Activated CD4-positive, alpha-beta T cell treated with anti-CD3 and anti-CD28 coated beads, Interleukin-2, amount 50 U/mL, for 24 hours (primary cell): ENCODE measurements at places on chromosomes 2 and 18.

GRCh38 chr18:54879691-54880090 is 51.4 kb downstream of the RAB27B start:
- DNase-seq, result no peak

GRCh38 chr2:217911283-217912097 is 91.3 kb downstream of the TNS1 start:
- no peak for DNase-seq

DNA sequence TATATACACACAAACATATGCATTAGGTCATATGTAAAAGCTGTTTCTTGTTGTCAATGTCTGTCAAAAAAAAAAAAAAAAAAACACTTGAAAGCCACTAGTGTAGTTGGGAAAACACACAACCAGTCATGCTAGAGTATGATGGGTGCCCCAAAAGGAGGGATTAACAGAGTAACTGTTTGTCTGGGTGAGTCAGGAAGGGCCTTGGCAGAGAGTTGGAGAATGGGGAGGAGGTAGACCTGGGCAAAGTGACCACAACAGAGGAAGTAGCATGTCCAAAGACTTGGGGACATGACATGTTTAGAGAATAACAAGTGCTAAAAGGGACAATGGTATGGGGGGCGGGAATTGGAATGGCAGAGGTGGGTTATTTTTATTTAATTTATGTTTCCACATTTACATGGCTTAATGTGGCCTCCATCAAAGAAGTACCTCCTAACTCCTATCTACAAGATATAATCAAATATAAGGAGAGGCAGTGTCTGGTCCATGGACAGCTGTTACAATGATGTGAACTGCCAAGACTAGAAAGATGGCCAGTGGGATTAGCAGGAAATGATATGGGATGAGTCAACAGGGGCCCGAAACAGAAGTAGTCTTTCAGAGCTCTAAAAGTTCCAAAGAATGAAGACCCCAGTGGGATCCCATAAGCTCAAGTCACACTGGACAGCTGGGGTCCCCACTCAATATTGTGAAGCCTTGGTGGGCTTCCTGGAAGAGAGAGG is 99.9 kb upstream of the ZFP36L2 start:
- no peak for DNase-seq

DNA sequence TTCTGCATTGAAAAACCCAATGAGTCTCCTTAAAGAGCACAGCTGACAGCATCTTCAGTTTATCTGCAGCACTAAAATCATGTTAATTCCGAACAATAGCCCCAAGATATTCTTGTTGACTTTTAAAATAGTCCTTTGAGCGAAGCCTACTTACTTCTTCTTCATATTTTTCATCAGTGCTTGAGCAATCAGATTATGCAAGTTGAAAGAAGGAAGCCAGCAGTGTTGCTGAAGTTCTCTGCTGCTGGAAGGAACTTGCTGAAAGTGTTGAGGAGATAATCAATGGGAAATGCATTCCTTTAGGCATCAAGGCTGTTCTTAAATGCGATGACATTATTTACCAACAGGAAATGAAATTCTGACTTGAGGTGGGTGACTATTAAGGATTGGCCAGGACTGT is 105.9 kb upstream of the SNTG2 start:
- no peak for DNase-seq

DNA sequence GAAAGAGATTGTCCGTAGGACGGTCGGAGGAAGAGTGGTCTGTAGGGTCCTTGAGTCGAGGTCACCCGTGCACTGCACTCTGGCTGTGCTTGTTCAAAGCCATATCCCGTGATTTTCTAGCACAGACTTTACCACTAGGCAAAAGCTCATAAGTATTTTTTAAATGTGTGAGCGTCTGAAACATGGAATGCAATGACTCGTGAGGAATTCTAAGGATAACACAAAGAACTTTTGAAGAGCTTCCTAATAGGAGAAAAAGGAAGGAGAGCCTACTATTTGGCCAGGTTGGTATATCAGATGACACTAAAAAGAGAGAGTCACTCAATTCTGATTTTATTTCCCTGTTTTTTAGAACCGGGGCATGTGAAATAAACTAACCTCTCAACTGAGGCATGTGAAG is 68.3 kb downstream of the CD28 start:
- no peak for DNase-seq

- DNase-seq, result no peak
These were observed 36.7 kb upstream of the AGPS start for GRCh38 chr2:177355874-177356273.

GRCh38 chr18:44048846-44049245 is 631.8 kb upstream of the SETBP1 start:
- DNase-seq, result no peak

DNA sequence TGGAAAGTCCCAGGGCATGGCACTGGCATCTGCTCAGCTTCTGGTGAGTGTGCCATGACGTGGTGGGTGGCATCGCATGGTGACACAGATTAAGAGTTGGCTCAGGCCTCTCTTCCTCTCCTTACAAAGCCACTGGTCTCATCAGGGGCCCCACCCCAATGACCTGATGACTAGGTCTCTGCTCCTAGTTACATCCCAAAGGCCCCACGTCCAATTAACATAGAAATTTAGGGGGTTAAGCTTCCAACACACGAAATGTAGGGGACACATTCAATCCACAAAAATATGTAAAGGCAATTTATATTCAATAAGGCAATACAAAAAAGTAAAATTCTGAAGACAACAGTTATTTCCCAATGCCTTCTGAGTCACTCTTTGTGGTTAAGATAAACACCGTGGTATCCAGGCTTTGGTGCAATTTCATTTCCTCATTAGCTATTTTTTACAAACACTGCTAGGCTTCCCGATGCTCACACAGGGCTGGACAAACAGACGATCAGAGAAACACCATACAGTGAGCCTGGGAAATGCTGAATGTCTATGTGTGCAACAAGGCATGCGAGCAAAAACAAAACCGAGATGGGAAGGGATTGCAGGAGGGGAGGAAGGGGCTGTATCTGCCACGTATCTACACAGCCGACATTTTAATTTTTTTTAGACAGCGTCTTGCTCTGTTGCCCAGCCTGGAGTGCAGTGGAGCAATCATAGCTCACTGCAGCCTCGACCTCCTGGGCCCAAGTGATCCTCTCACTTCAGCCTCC is 67.2 kb downstream of the MBP start:
- no peak for DNase-seq

DNA sequence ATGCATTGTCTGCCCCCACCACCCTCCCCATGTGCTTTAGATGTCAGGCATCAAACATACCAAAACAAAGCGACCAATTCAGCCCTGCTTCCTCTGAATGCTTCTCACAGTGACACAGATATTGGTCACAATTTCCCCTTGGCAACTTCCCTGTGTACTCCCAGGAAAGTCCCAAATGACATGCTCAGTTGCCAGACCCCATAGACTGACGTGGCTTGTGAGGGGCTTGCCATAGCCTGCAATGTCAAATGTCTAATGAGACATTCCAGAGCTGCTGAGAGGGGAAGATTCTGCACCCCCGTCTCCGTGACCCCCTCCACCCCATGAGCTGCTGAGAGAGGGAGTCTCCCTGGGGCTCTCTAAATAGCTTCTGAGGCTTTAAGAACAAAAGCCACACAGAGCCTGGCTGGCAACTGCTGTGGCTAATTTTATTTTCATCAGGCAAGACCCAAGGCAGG is 47.3 kb downstream of the RFTN2 start:
- DNase-seq, result no peak

- no peak for DNase-seq
These were observed 287.8 kb upstream of the CCDC68 start for GRCh38 chr18:55247032-55247431.

DNA sequence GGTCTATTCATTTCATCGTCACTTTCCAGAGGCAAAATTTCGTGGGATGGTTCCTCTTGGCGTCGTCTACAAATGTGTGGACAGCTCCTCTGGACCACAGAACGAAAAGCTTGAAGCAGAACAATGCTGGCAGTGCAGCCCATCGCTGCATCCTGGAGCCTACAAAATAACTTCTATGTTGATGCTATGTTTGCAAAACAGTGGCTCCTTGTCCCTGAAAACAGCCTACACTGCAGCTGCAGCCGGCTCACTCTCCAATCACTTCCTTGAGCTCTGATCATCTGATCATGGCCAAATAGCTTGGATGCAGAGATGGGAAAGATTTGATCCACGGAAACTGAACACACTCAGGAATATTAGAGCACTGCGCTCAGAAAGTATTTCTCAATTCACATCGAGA is 60.0 kb downstream of the DOCK10 start:
- DNase-seq, result no peak

DNA sequence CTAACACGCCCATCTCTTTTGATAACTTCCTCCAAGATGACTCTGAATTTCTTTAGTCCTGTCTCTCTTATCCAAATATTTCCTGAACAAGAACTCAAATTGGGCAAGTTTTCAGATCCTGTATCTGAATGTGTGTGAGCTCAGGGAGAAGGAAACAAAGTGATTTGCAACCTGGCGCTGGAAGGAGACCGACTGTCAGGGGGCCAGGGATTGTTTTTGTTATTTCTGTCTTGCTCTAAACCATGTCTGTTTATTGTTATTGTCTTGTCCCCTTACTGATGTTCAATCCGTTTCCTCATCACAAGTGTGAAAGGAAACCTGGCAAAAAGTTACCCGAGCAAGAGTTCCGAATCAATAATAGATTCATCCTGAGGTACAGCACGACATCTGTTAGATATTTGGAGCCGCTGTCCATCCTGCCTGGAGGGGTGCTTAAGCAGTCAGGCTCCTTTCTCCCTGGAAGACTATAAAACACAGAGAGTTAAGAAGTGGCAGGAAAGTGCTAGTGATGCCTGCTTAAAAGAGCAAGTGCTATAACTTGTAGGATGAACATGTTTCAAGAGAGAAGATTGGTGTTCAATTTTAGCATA is 132.5 kb upstream of the OSR1 start:
- DNase-seq, result no peak

DNA sequence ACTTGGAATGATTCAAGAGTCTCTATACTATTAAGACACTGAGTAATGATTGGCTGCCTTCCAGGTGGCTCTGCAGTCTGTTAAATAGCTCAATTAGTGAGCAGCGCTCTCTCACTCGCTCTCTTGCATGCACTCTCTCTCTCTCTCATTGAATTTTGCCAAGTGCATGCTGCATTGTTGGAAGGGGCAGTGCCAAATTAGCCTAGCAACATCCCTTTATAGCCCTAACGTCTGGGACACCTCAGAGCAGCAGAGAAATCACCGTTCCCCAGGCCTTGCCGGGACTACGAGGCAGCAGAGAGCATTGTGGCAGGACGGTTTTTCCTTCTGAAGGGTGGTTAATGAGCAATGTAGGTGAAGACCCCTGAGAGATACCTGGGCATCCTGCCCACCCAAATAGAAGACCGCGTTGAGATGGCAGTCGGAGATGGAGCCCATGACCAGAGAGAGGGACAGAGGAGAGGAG is 447.6 kb upstream of the POU3F3 start:
- no peak for DNase-seq

DNA sequence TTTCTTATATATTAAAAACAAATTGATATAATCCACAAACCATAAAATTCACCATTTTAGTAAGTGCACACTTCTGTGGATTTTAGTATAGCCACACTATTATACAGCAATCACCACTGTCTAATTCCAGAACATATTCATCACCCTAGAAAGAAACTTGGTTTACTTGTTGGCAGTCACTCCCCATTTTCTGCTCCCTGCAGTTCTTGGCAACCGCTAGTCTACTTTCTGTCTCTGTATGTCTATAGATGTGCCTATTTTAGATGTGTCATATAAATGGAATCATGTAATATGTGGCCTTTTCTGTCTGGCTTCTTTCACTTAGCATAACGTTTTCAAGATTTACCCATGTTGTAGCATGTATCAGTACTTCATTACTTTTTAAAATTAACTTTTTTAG is 5.7 kb downstream of the CKAP2L start:
- DNase-seq, result no peak
